Stimulated activated CD4-positive, alpha-beta T cell treated with anti-CD3 and anti-CD28 coated beads, Interleukin-1b, Interleukin-23, amount 100 ng/mL, for 1 hour (primary cell): ENCODE measurements at places on chromosomes 7 and 10.

DNA sequence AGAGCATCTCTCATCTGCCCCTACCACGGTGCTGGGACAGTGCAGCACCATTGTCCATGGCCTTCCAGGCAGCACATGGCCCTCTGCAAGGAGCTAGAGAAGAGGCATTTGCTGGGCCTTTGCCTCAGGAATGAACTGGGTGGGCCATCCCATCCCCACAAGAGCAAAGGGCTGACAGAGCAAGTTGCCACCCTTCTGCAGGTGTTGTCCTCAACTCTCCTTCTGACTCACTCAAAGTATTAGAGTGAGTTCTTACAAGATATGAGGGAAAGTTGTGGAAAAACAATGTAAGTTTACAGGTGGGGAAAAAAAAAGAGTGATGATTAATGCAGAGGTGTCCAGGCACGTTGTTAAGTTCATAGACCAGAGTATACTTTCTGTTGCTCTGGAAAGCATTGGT lies 261.2 kb downstream of the SKIDA1 start:
- no peak for DNase-seq

GRCh38 chr10:126691456-126691855 lies 21.0 kb upstream of the C10orf90 start:
- no peak for DNase-seq

DNA sequence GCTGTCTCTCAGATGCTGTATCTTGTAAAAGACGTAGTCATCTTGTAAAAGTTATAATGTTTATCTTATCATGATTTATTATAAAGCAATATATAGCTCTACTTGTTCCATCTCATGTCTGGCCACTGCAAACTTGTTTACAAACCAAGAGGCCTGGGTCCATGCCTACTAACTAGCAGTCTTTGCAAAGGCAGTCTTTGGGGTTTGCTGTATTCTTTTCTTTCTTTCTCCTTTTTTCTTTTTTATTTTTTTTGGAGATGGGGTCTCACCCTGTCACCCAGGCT lies 272.6 kb downstream of the GATA3 start:
- DNase-seq = no peak

DNA sequence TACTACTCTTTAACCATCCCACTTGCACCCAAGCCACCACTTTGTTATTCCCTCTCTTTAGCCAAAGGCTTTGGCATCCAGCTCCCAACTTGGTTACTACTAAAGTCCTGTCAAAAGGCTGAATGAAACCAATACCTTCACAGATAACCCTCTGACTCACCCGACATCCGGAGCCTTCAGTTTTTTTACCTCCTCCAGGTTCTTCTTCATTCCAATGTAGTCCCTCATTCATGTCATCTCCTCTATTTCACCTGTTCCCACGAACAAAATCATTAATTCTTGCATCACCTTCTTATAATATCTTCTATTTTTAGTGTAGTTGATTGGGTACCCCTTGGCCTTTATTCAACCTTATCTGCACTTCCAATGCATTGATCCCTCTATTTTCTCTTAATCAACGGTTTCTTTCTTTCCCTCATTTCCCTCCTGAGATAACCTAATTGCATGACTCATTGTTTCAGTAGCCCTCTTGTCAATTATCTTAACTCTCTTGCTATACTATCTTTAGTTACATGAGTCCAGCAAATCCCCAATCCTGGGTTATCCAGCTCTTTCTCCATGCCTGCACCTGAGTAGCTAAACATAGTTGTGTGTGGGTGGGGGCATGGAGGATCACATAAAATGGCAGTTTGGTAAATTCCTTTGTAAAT lies 87.2 kb upstream of the COL1A2 start:
- no peak for DNase-seq

DNA sequence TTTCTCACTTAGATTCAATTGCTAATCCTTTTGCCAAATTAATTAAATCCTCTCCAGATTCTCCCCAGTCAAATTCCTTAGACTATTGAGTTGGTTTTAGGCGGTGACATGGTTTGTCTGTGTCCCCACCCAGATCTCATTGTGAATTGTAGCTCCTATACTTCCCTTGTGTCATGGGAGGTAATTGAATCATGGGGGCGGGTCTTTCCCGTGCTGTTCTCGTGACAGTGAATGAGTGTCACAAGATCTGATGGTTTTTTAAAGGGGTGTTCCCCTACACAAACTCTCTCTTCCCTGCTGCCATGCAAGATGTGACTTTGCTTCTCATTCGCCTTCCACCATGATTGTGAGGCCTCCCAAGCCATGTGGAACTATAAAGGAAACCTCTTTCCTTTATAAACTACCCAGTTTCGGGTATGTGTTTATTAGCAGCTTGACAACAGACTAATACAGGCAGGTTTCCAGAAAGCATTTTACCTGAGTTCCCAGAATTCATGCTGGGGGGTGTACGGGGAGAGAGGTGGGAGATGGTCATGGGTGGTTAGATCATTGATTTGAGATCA lies 44.7 kb upstream of the GARS1 start:
- DNase-seq = no peak
